Glutamatergic neuron (in vitro differentiated cells): ENCODE measurements at places on chromosomes 1 and 21.
A peak's percentile ranks its signal among the peaks of the same experiment; 100 is the strongest.

DNA sequence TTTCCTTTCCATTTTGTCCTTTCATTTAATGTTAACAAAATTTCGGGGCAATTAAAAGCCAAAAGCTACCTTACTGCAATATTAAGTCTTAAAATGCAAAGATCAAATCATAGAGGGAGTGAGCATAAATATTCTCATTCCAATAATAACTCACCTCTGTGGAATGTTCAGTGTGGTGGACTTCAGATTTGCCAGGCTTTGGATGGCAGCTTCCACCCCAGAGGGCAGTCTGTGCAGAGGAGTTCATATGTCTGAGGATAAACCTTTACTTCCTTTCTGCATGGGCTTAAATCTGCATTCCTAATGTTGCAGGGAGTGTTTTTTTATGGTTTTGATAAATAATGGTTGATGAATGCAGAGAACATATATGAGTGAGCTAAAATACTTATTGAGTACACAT, 16.3 kb downstream of the KIAA0040 start:
- no peak for DNase-seq

DNA sequence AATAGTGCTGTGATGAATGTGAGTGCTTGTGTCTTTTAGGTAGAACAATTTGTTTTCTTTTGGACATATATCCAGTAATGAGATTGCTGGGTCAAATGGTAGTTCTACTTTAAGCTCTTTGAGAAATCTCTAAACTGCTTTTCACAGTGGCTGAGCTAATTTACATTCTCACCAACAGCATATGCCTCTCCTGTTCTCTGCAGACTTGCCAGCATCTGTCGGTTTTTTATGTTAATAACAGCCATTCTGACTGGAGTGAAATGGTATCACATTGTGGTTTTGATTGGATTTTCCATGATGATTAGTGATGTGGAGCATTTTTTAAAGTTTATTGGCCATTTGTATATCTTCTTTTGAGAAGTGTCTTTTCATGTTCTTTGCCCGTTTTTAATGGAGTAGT, 647.3 kb upstream of the ADAMTS5 start:
- DNase-seq, result no peak

GRCh38 chr1:64000021-64000420, 203.4 kb upstream of the UBE2U start:
- DNase-seq, result no peak

DNA sequence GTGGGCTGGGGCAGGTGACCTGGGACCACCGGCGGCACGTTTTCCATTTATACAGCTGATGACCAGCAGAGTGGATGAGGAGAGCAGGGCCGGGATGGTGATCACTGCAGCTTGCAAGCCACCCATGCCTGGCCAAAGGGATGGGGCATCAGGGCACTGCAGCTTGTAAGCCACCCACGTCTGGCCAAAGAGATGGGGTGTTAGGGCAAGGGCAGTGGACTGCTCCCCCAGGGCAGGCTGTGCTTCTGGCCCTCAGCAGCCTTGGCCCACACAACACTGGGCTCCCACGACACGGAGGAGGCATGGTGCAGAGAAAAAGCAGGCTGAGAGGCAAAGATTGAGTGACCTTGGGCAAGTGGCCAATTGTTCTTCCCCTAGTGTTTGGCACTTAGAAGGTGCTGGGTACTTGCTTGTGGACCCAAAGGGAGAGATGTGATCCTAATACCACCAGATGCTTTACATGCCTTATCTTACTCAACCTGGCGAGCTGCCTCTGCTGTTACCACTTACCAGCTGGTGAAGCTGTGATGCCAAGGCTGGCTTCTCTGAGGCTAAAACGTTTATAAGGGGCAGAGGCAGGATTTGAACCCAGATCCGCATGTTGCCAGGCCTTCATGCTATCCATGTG, 48.3 kb downstream of the TRIM62 start:
- no peak for DNase-seq

DNA sequence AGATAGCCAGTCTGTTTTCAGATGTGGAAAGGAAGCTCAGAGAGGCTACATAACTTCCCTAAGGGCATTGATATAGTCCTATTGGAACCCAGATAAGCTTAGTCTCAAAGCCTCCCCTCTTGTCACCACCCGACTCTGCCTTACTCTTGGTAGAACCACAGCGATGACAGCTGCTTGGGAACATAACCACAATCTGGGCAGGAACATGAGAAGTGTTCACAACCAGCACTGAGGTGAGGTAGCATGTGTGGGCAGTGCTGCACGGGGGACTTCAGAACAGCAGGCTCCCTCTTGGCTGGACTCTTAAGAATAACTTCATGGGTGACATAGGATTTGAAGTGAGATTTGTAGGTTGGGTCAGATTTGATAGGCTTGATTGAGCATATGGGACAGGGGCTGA, 9.3 kb upstream of the S100A10 start:
- DNase-seq, result no peak

DNA sequence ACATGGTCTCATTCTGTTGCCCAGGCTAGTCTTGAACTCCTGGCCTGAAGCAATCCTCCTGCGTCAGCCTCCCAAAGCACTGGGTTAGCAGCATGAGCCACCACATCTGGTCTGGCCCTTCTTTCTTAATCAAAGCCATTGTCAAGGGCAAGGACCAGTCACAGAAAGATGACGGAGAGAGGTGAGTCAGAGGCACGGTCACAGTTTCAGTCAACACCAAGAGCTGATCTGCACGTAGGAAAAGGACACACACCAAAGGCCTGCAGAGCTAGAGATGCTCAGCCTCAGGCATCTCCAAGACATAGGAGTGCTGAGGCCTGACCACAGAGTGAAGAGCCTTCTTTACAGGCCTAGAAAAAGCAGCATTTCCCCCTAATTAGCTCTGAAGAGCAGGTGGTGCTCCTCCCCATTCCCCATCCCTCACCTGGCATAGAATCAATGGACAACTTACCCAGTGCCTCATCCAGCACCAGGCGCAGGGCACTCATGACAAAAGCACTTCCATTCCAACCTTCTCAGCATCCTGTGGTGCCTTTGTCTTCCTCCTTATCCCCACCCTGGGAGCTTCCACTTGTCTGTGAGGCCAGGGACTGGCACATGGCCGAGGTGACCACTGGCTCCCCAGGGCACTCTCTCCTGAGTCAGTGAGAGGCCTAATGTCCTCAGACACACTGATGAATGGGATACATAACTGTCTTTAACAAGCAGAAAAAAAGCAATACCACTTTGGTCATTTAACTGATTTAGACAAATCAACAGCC, 139.8 kb downstream of the AJAP1 start:
- no peak for DNase-seq

GRCh38 chr1:64240206-64240605, 36.8 kb downstream of the UBE2U start:
- DNase-seq, result no peak

- no peak for DNase-seq
Observed at GRCh38 chr21:27572696-27573095, 605.8 kb upstream of the ADAMTS5 start.

GRCh38 chr1:226135709-226136108, 50.8 kb downstream of the ACBD3 start:
- DNase-seq, result no peak

DNA sequence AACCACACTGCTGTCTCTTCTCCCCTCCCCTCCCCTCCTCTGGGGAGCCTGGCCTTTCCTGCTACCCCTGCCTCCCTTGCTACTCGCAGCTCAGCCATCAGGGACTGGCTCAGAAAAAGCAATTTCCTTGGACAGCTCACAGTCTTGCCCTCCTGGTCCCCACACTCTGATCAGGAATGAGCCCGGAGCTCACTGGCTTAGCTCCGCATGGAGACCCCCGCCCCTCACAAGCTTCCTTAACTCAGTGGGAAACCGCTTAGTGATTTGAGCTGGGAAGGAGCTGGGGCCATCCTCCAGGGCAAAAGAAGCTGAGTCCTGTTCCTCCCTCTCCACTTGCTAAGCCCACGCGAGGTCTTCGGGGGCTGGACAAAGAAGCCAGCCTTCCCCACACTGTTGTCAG, 70.3 kb upstream of the ACTL8 start:
- DNase-seq, result no peak

DNA sequence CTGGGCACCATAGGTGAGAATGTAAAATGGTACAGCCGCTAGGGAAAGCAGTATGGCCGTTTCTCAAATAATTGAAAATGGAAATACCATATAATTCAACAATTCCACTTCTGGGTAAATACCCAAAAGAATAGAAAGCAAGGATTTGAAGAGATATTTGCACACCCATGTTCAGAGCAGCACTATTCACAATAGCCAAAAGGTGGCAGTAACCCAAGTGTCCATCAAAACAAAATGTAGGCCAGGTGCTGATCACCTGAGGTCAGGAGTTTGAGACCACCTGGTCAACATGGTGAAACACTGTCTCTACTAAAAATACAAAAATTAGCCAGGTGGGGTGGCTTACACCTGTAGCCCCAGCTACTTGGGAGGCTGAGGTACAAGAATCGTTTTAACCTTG, 62.1 kb downstream of the OLIG1 start:
- DNase-seq, result no peak

DNA sequence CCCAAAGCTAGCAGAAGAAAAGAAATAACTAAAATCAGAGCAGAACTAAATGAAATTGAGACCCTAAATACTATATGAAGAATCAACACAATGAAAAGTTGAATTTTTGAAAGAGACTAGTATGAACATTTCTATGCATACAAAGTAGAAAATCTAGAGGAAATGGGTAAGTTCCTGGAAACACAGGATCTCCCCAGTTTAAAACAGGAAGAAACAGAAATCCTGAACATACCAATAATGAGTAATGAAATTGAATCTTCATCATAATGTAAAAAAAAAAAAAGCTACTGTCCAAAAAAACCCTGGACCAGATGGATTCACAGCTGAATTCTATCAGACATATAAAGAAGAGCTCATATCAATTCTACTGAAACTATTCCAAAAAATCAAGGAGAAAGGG, 233.5 kb downstream of the PLPP3 start:
- no peak for DNase-seq

DNA sequence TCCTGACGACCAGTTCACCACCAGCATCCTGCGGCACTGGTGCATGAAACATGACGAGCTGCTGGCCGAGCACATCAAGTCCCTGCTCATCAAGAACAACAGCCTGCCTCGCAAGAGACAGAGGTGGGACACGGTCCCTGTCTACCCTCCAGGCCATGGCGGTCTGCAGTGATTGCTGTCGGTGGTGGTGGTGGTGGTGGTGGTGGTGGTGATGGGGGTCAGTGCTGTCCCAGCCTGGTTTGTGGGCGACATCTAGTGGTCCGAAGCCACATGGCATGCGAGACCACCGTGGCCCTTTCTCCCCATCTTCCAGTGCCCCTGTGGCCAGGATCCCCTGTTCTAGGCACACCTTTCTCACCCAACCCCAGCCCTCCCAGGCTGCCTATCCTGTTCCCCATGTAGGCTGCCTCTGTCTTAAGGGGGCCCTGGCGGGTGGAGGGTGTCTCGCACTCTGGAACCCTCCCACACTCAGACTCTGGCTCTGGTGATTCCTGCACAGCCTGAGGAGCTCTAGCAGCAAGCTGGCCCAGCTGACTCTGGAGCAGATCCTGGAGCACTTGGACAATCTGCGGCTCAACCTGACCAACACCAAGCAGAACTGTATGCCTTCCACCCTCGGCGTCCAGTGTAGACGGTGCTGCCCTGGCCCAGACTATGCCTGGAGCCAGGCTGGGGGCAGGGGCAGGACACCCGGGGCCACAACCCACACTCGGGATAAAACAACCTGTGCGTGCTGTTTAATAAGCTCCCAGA, 3.2 kb upstream of the SLC27A3 start:
- DNase-seq, result peak; percentile 80

DNA sequence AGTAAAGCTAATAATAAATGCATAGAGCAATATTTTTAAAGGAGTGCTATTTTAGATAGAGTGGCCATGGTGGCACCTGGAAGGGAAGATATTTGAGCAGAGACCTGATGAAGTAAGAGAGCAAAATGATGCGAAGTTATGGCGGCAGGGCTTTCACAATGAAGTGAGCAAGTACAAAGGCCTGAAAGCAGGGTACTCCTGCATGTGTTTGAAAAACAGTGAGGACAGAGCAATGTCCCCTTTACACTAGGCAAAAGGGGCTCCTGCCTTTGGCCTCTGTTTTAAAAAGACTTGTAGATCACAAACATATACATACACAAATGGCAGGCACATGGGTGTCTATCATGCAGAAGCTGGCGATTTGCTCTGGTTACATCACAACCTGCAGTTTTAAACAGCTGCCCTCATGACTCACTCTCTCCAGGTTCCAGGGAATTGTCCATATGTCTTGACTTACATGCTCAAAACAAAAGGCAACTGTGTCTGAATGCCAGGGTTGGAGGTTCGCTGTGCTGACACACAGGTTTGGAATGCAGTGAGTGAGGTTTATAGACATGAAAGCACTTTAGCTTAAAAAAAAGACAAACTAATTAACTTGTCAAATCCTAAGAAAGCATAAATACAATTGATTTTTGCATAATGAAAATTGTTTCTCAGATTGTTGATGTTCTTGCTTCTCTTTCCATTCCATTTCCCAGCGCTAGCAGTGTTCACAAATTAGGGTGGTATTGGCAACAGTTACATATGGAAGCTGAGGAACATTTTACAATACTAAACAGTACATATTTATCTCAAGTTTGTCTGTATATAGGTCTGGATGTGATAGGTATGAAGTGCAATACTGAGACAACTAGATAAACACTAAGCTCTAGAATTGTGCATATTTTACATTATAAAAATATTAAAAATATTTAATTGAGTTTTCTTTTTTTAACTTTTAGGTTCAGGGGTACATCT, 313.9 kb downstream of the BARHL2 start:
- DNase-seq, result peak; percentile 31

DNA sequence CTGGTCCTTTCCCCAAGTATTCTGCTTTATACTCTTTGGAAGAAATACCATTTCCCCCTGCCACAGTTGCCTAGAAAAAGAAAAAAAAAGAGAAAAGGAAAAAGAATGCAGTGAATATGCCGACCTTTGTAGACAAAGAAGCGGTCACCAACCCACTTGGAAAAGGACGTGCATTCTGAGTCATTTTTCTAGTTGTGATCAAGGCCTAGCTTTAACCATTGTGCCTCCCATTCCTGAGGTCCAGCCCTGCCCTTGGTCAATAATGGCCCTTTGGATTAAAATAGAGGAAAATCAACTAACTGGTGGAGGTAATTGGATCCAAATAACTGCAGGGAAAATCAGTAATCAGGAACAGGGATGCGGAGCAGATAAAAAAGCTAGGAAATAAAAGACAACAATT, 24.8 kb downstream of the S1PR1 start:
- DNase-seq, result no peak
